Astrocyte (in vitro differentiated cells and primary cell): ENCODE measurements at places on chromosomes 6 and 20. TPM values are rescaled to one million over a fixed set of nuclear protein-coding genes. Genes with fewer than 3 reads are reported as not detected.

DNA sequence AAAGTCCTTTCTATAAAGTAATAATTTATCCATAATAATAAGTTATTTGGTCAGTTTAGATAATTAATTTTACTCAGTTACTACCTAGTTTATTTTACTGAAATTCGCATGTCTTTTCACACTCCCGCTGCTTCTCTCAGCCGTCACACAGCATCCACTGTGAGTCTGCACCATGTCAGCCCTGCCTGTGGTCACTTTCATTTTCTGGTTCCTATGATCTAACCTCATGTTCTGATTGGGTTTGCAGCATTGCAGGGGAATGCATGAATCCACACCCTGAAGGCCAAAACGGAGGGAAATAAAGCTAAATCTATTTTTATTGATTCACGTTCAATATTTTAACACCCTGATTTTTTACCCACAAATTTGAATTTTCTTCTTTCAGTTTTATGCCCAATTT, 47.4 kb downstream of the PDE10A start:
- peak; percentile 6 for DNase-seq

- DNase-seq = no peak
Observed at GRCh38 chr20:48772183-48772976, 55.4 kb downstream of the PREX1 start.

- no peak for DNase-seq
Observed at GRCh38 chr6:157773248-157773773, 49.7 kb upstream of the SNX9 start.

DNA sequence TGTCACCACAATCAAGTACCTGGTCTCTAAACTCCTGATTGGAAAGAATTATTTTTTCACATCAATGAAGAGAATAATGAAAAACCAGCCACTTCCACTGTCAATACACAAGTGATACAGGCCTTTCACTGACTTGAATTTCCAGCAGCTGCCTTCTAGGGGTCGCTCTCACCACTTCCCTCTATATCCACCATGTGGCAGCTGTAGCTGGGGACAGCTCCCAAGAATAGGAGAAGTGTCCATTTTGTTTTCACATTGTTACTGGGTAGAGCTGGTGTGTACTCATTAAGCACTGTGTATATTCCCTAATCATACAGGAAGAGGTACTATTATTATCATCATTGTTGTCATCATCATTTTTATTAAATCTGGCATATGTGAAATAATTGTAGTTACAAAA, 438.4 kb upstream of the SPTLC3 start:
- no peak for DNase-seq

DNA sequence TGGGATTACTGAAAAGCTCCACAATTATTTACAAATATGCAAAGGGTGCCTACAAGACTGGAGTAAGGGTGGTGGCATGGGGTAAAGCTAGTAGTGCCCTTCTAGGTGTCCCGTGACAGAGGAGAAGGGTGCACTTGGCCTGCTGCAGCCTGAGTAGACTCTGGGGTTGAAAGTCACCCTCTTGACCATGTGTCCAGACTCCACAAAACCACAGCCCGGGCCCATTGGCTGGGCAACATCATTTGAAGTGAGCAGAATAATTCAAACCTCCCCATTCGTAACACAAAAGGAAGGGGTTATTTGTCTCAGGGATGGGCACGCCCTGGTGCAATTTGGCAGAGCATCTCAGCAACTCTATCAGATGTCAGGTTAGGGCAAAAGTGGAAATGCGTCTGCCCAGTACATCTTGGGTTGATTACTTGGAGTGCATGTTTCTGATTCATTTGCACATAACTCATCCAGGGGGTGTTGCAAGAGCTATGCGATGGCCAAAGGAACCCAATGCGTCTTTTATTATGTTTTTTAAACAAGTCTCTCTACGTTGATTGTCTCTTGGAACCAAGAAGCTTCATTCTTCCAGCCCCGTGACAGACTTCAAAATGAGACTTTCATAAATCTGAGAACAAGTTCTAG, 56.7 kb downstream of the ISM1 start:
- no peak for DNase-seq

DNA sequence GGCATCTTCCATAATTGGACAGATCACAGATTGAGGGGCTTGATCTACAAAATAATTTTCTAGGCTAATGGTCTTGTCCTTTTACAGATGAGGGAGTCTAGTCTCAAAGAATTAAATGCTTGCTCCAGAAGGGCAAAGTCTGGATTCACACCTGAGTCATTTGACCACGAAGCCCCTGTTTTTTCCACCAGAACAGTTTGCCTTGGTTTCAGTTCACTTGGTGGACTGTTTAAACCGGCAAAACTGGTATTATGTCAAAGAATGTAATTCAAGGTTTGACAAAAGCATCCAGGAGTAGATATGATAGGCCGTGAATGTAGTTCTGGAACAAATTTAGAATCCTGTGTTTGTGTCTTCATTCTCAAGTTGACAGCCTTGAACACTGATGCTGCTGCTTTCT, 3.3 kb downstream of the MYO6 start:
- peak; percentile 31 for DNase-seq

DNA sequence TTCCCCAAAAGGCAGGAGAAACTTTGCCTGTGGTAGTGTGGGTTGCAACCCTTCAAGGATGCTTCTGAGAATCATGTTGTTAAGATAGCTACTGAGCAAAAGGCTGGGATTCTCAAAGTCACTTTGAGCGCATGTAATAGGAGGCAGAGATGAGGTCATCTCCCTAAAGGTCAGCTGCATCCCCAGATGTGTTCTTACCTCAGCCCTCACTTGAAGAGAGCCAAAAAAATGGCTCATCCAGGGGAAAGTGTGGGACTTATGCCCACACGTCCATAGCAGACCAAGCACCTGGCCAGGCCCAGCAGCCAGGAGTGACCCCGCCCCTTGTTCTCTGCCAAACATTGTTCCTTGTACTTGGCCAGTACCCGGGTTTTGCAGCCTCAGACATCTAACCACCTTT, 187.0 kb upstream of the BMP2 start:
- no peak for DNase-seq

GRCh38 chr6:163986313-163986712, 571.8 kb downstream of the QKI start:
- DNase-seq = peak; percentile 75

Gene PLA2G7
- total RNA-seq = 0.43 and 0.48 TPM in 2 replicates

Gene GFOD1
- 9.6 and 10.8 TPM in 2 replicates for total RNA-seq

Gene KCNK15
- 0.14 and 0.17 TPM in 2 replicates for total RNA-seq

Gene RSPH4A
- total RNA-seq = 0.48 and 0.72 TPM in 2 replicates
